Omental fat pad (tissue), 4 donors: ENCODE measurements at places on chromosomes 7 and 10.

DNA sequence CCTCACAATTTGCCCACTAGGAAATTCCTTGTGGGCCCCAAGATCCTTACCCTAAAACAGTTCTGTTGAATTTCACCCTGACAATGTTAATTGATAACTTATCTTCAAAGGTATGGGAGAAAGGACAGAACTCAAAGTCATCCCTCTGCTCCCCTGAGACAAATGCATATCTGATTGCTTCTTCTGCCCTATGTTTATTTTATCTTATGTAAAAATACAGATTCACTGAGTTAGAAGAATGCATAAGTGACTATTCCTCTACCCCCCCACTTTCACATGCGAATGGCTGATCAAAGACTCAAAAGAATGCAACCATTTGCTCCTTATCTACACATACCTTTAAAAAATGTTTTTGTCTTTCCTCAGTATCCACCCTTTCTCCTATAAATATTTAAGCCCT, 235.7 kb upstream of the SEMA3C start:
- no peak for DNase-seq

DNA sequence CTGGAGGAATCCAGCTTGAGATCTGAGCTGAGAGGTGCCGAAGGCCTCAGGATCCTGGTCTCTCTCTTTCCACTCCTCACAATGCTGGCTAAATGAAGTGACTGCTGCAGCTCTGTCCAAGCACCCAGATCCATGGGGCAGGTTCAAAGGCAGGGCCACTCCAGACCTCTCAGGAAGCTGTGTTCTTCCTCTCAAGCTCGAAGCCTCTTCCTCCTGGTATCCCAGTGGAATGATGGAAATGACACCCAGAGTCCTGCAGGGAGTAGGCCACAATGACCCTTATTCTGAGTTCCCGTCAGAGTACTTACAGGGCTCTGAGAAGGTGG, 574.1 kb downstream of the GRID1 start:
- DNase-seq: no peak

DNA sequence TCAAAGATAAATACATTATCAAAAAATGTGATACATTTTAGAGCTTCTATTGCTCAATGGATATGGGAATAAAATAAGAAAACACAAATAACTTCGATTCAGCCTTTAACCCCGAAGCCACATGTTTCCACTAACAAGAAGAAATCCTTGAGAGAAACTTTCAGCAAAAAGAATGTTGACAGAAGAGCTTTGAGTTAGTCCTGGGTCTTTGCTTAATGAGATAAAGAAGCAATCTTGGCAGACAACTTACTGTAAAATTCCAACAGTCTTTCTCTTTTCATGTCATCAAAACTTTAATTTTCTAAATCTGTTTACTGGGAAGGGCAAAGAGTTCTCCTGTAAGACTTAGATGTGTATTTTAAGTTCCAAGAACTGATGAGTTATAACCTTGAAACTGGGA, 810.2 kb downstream of the CNTNAP2 start:
- DNase-seq: no peak

- no peak for DNase-seq
Measured at GRCh38 chr10:76375761-76376160, 944.3 kb downstream of the LRMDA start.

GRCh38 chr7:1562597-1563051, 6.6 kb upstream of the TMEM184A start:
- no peak for DNase-seq

DNA sequence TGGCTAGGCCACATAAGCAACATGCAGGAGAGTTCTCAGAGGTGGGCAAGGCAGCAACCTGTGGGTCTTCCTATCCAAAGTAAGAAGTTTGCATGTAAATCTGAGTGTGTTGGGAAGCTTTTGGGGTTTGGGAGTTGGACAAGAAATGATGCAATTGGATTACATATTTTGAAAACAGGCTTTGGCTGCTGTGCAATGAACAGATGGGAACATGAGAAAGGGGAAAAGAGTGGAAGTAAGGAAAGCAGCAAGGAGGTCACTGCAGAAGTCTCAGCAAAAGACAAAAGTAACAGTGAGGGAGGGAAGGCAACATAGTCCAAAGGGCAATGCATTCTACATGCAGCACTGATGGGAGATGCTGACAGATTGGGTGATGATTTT, 61.1 kb upstream of the C10orf90 start:
- DNase-seq: no peak

DNA sequence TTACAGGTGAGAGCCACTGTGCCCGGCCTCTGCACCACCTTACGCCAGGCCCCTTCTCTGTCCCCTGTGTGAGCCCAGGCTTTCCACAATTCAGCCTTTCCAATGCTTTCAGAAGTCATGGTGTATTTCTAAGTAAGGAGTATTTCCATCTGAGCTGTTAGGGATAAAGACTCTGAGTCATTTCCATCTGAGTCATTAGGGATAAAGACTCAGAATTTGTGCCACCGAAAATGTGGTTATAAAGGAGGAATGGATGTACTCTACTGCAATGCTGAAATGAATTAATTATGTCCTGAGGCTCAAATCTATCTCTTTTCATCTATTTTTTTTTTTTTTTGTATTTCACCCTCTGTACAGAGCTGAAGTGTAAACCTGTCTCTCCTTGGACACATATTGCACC, 84.0 kb downstream of the GATA3 start:
- DNase-seq: no peak

GRCh38 chr7:30727061-30727945, 24.6 kb upstream of the INMT start:
- no peak for DNase-seq
